ENCODE measurements at places on chromosomes 7 and 10.

DNA sequence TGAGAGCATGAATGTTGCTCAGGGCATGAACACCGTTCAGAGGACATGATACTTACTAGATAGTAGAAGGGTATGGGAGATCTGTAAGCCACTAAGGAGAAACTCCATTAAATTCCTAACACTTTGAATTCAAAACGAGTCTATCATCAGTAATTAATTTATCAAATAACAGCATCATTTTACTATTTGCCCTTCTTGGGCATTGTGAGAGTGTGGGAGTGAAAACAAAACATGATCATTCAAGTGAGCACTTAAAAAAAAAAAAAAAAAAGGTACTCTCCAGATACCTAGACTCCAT lies 20.5 kb upstream of the ASB15 start:
- DNase-seq = no peak

DNA sequence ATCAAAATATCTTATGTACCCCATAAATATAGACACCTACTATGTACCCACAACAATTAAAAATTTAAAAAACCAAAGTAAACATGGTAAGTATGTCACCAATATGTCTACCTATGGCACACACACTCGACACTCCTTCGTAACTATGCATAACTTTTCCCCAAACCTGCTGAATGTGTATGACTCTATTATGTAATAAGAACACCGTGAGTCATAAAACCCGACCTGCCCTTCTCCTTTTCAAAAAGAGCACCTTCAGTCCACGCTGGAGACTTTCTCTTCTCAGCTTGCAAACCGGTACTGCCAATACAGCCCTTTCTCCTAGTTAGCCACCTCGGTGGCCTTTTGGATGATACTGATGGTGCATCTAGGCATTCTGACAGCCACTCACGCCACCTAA lies 186.3 kb downstream of the PRPF18 start:
- no peak for DNase-seq

DNA sequence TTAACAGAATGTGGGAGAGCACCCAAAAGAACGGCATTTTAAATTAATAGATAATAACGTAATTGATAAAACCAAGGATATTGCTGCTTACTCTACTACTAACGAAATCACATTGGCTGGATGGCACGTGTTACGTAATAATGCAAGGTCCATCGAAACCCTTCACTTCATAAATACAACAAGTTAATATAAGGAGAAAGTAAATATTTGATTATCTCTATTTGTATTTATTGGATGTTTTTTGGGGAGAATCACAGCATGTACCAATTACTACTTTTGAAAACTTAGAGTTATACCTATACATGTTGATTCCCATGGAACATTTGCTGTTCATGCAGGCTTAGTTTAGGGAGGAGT lies 1.6 kb downstream of the PRKG1 start:
- DNase-seq = no peak

DNA sequence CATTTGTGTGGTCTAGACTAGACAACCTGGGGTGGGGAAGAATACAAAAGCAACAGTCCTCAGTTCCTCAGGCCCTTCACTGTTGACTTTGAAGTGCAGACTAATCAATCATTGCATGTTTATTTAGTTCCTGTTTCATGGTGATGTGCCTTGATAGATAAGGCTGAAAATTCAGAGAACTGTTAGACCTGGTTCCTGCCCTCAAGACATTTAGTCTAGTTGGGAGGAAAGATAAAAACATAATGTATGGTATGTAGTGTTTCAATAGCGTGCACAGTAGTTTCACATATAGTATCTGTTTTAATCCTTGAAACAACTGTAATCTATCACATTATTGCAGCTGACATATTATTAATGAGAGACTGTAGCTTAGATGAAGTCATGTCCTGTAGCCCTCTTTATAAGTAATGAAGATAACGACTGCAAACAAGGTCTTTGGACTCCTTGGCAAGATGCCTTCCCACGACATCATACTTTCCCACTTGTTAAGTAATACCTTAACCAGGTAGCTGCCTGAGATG lies 124.0 kb downstream of the CELF2 start:
- no peak for DNase-seq

DNA sequence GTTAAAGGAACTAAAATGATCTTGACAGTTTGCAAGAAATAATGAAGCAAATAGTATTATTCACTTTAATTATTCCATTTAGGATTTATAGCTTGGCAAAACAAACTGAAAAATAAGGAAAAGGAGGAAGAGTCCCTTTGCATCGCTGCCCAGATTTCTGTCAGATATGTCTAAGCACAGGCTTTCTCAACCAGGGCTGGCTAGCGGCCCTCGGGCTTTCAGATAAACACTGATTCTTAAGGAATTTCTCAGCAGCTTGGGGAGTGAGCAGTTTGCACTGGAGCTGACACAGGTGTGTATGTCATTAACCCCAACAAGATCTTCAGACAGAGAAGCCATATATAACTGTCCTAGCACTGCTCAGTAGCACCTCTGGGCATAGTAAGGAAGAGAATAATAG lies 47.9 kb upstream of the SEMA3D start:
- no peak for DNase-seq

- DNase-seq = no peak
Measured at GRCh38 chr7:91614431-91614830, 266.1 kb downstream of the MTERF1 start.
